Right renal pelvis (tissue), 4 donors: ENCODE measurements at places on chromosomes 3 and 15.

DNA sequence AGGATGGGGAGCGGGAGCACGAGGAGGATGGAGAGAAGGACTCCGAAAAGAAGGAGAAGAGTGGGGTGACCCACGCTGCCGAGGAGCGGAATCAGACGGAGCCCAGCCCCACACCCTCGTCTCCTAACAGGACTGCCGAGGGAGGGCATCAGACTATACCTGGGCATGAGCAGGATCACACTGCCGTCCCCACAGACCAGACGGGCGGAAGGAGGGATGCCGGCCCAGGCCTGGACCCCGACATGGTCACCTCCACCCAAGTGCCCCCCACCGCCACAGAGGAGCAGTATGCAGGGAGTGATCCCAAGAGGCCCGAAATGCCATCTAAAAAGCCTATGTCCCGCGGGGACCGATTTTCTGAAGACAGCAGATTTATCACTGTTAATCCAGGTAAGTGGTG lies 169.8 kb downstream of the FEZF2 start:
- no peak for DNase-seq

DNA sequence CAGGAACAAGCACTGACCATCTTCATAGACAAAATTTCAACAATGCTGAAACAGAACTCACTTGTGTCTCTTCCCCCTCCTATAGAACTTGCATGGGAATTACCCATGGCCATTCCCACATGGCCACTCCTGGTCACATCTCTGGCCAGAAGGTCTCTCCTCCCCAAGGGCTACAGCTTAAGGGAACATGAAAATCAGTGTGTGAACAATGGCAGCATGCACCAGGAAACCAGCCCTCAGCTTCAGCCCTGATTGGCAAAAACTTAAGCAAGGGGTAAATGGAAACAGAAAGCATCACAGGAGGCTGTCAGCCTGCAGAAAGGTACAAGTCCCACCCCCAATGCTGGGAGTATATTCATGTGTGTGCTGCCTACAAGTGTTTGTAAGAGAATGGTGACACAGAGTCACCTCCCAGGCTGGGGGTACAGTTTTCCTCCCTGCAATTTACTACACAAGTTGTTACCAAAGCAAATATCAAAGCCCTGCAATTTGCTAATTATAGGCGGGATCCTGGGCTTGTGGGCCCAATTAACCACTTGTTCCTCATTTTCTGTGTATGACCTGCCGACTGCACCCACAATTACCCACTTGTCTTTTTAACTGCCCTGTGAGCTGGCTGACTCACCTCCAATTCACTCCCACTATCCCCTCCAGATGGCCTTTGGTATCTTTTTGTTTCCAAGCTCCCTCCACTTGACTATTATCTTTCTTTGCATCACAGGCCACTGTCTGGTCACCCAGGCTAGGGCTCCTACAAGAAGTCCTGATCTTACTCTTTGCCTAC lies 84.4 kb upstream of the HES1 start:
- DNase-seq, result no peak

GRCh38 chr15:100918690-100919480 lies at the start of gene LRRK1:
LRRK1 (plus strand) TSS chr15:100919357; CDS start chr15:100924633, 5,276 bp downstream.
- DNase-seq, result no peak

- no peak for DNase-seq
Measured at GRCh38 chr3:98827221-98827920, 64.2 kb downstream of the ST3GAL6 start.

DNA sequence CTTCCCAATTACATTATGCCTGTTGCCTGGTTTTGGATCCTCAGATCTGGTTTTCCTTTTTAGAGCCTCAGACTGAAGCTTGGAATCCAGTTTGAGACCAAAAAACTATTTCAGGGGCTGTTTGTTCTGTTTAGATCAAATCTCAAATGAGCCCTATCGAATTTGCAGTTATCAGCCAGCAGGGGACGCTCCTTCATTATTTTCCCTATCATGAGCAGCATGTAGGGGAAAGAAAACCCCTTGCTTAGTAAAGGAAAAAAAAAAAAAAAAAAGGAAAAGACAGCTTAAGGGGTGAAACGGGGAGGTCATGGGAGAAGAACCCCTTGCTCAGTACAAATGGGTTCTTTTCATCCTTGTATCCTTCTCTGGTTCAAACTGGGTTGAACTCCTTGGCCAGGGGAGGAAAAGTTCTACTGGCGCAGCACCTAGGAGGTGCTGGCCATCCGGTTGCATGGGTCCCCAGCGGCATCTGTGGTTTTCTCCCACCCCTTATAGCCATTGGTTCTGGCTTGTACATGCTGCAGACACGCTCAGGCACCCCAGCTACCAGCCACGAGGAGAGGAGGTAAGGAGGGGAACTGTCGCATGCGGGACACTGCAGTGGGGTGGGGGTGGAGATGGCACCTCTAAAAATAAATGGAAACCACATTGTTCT lies 1375.1 kb upstream of the ALCAM start:
- DNase-seq, result no peak

- no peak for DNase-seq
Measured at GRCh38 chr3:155462672-155463071, 169.2 kb upstream of the STRIT1 start.

GRCh38 chr15:33089165-33089877 lies 105.2 kb downstream of the FMN1 start:
- no peak for DNase-seq

GRCh38 chr3:2544718-2545117 lies 446.1 kb downstream of the CNTN4 start:
- DNase-seq, result no peak

GRCh38 chr3:48268936-48269561 lies 28.1 kb downstream of the ZNF589 start:
- no peak for DNase-seq

DNA sequence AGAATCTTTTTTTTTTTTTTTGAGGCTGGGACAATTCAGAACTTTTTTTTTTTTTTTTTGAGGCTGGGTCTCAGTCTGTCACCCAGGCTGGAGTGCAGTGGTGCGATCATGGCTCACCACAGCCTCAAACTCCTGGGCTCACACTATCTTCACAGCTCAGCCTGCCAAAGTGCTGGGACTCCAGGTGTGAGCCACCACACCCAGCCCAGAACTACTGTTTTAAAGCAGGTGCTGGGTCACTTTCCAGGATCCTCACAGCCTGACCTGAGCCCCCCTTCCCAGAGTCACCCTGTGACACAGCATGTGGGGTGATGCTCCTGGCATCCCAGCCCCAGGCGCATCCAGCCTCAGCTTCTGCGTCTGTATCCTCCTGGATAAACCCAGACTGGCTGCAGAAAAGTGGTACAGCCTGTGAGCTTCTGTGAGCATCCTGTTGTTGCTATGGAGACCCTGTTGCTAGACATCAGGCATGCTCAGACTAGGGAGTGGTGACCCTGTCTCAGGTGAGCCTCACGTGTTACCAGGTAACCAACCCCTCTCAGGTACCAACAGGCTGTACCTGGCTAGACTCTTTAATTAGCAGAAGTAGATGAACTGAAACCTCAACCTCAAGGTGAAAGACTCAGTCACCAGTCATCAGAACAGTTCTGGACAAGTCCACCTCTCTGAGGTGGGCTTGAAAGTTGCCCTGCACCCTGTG lies 15.0 kb downstream of the KLF13 start:
- no peak for DNase-seq

- DNase-seq, result no peak
Measured at GRCh38 chr15:39127151-39127790, 453.6 kb upstream of the THBS1 start.

- no peak for DNase-seq
Measured at GRCh38 chr15:43749690-43750345, 3.6 kb downstream of the PDIA3 start.

DNA sequence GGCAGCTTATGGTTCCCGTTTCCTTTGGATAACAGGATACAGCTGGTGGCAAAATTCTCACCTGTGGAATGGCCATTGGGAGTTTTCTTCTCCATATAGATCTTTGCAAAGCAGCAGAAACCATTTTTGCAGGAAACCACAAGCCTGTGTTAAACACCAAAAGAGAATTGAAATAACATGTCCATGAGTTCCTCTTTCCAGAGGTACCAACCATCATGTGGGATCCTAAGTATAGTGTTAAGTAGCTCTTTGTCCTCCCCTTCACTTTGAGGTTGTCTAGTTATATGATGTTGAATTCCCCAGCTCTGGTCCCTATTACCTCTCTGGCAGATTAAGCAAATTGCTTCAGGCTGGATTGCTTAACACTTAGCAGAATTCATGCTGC lies 94.9 kb downstream of the AKAP13 start:
- DNase-seq, result no peak

- no peak for DNase-seq
Measured at GRCh38 chr3:107861422-107861821, 229.4 kb downstream of the CD47 start.

DNA sequence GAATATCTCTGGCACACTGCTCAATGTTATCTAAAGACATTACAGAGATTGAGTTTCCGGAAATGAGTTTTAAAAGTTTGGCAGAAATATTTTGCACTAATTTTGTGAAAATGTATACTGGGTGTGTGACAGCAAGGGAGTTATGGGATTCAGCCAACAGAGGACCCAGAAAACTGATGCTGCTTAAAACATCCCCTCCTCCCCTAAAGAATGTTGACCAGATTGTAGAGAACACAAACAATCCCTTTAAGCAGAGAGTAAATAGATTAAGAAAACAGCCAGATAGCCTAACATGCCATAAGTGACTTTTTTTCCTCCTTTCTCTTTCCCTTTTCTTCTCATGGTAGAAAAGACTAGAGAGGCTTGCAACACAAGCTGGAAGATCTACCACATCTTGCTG lies 928.0 kb upstream of the ALCAM start:
- DNase-seq, result no peak

- DNase-seq, result no peak
Measured at GRCh38 chr3:4321732-4322131, 18.6 kb downstream of the SETMAR start.

GRCh38 chr3:191253089-191253799 lies 54.2 kb downstream of the OSTN start:
- DNase-seq, result no peak

- no peak for DNase-seq
Measured at GRCh38 chr3:78506581-78507195, 1261.1 kb downstream of the ROBO1 start.

GRCh38 chr3:130299531-130299930 lies 45.9 kb upstream of the COL6A5 start:
- no peak for DNase-seq

GRCh38 chr15:62841891-62842559 lies 200.5 kb upstream of the TPM1 start:
- DNase-seq, result no peak

GRCh38 chr15:62417439-62417838 lies 252.4 kb upstream of the C2CD4B start:
- DNase-seq, result no peak

- no peak for DNase-seq
Measured at GRCh38 chr3:72451841-72452240, 396.4 kb downstream of the SHQ1 start.

DNA sequence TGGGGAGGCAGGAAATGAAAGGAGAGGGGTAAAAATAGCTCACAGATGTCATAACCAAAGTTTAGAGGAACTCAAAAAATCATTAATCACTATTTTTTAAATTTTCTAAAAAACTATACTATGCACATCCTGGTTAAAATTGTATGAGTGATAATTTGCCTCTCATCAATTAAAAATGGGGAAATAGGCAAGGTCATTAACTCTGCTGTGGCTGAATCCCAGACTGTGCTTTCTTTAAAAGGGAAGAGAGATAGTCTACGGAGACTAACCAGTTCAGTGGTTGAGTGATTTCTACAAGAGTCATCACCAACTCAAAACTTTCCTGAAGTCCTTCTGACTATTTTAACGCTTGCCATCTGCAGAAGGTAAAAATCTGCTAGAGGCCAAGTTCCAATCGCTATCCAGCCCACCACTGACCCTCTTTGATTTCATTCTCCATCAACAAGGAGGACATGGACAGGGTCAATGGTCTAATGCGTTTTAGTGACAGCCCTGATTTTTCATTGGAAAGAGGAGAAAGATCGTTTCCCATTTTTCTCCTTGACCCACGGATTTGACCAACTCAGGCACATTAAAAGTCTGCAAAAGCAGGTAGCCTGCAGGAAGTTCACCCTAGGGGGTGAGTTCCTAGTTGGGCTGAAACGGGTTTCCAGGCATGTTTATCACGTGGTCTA lies 850 bp downstream of the SUCLG2 start:
- no peak for DNase-seq

DNA sequence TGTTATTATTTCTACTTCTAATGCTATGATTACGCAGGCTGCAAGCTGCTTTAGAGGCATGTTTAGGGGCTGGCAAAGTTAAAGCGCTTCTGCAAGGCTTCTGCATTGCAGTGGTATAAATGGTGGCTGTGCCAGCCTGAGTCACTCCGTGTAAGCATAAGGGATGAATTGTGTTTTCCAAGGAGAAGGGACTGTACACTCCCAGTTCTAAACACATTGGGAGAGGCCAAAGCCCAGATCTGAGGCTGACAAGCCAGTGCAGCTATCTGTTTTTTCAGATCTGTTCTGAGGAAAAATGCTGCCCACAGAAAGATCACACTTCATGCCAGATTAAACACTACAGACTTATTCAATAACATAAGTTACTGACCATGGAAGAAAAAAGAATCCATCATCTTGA lies 83.8 kb downstream of the PRICKLE2 start:
- DNase-seq, result no peak

- DNase-seq, result no peak
Measured at GRCh38 chr15:88504445-88504844, 36.9 kb downstream of the MRPS11 start.

GRCh38 chr3:62587579-62588031 lies 214.3 kb upstream of the FEZF2 start:
- no peak for DNase-seq

DNA sequence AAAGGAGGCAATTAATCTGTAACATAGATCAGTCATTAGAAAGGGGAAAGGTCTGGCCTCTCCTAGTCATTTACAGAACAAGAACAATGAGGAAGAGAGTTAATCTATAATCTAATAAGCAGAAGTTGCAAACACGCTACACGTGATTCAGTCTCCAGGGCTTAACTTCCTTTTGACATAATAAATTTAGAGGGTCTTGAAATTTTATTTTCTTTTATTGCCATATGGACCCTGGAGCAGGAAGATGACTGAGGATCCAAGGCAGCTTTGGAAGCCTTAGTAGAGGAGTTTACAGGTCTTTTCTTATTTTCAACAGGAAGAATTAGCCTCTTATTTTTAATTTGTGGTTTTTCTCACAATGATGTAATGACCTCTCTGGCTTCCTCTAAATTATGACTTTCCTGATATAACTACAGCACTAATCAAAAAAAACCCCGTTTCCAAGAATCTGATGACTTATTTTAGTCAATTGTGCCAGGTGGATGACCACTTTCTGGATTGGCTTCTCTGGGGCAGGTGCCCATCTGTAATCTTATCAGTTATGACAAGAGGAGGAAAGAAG lies 32.2 kb downstream of the ADGRG7 start:
- DNase-seq, result no peak
